ENCODE measurements at places on chromosomes 7 and 10. TPM values are rescaled to one million over a fixed set of nuclear protein-coding genes. Genes with fewer than 3 reads are reported as not detected.

The NOS3 gene
- 1.8 TPM for total RNA-seq

The KLF14 gene
- not detected for total RNA-seq

The CAV2 gene
- 81.8 TPM for total RNA-seq

The SPAM1 gene
- not detected for total RNA-seq

The HOXA4 gene
- 2.0 TPM for total RNA-seq

The OR13A1 gene
- total RNA-seq: not detected

The TRPV5 gene
- not detected for total RNA-seq

The NRCAM gene
- total RNA-seq: 1.3 TPM

The HPSE2 gene
- 11.8 TPM for total RNA-seq

The FAM25C gene
- not detected for total RNA-seq

The PNLIPRP3 gene
- total RNA-seq: not detected

Measured in sigmoid colon (tissue), 7 donors.